ENCODE measurements at places on chromosomes 12 and 14.

GRCh38 chr12:1309613-1310012, 284.8 kb downstream of the FBXL14 start:
- no peak for DNase-seq

DNA sequence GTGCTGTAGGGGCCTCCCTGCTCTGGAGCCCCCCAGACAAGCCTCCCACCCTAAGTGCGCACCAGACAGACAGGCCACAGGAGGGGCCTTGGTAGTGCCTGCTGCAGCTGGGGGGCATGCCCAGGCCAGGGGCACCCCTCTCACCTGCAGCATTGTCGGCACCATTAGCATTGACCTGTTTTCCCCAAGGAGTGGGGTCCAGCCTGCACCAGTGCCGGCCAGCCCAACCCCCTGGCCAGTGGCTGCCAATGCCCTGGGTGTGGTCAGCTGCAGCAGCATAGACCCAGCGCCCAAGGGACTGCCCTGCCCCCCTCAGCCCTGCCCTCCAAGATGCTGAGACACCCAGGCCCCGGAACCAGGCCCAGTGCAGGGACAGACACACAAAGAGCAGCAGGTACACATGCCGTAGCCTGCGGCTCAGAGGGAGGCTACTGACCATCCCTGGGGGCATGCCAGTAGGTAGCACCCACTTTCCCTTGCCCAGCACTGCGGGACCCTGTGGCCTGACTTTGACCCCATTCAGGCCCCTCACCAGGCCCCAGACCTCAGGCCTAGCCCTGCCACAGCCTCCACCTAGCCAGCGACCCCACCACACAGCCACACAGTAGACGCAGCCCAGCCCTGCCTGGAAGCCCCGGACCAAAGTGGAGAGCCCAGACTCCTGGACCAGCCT, 1.0 kb downstream of the AHNAK2 start:
- no peak for DNase-seq

- DNase-seq, result peak; percentile 5
Measured at GRCh38 chr14:100581228-100582145, 5.7 kb downstream of the BEGAIN start.

DNA sequence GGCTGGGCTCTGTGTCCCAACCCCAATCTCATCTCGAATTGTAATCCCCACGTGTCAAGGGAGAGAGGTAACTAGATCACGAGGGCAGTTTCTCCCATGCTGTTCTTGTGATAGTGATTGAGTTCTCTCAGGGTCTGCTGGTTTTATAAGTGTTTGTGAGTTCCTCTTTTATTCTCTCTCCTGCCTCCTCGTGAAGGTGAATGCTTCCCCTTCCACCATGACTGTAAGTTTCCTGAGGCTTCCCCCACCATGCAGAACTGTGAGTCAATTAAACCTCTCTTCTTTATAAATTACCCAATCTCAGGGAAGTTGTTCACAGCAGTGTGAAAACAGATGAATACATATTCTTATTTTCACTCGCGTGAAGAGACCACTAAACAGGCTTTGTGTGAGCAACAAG, 148.2 kb downstream of the TMEM30B start:
- no peak for DNase-seq

GRCh38 chr12:26255893-26256645, 60.7 kb downstream of the SSPN start:
- no peak for DNase-seq

GRCh38 chr14:82328442-82328841, 794.8 kb upstream of the SEL1L start:
- DNase-seq, result no peak

- DNase-seq, result no peak
Measured at GRCh38 chr14:36524220-36524837, 4.3 kb upstream of the NKX2-1 start.

- DNase-seq, result no peak
Measured at GRCh38 chr12:122293081-122293480, 26.8 kb upstream of the VPS33A start.

DNA sequence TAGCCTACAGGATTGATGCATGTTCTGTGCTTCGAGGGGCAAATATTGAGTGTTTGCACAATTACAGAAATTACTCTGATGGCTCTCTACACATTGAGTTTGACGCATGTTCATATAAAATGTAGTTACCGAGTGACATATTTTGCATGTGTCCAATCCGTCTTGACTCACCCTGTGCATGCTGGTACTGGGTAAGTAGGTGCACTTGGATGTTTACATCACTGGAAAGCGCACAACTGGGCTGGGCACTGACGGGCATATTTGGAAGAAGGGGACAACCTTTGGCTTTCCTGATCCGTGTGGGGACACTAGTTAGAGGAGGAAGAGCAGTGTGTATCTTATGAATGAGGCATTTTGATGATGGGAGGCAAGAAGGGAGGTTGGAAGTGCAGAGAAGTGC, 4.9 kb upstream of the KRT6A start:
- DNase-seq, result no peak

- DNase-seq, result peak; percentile 72
Measured at GRCh38 chr14:104563742-104564615, 15.6 kb upstream of the C14orf180 start.

DNA sequence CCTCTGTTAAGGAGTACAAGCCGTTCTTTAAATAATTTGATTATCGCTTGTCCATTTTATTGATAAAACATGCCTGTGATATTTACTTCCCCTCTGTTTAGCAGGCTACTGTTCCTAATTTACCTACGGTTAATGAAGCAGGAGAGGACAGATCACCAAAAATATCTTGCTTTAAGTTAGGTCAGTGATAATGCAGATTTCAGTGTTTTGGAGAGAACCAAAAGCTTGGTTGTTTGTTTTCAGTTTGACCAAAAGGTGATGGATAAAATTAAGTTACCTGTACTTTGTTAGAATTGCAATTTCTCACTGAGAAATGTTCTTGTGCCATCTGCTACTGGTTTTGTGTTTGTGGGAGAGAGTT, 958 bp downstream of the SPATS2 start:
- no peak for DNase-seq

DNA sequence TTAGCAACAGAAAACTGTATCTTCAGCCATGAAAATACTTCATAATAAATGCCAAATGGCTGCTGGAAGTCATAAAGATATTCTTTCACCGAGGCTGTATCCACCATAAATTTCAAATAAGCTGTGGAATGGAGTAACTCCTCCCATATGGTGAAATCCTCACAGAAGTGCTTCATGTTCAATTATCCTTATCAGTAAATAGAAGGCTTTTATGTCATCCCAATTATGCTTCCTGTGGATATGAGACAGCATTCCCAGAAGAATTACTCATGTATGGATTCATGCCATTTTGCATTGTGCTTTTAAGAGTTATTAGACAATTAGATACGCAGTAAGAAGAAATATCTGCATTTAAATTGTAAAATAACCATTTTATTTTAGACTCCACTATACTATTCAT, 99.0 kb downstream of the RTN1 start:
- no peak for DNase-seq

DNA sequence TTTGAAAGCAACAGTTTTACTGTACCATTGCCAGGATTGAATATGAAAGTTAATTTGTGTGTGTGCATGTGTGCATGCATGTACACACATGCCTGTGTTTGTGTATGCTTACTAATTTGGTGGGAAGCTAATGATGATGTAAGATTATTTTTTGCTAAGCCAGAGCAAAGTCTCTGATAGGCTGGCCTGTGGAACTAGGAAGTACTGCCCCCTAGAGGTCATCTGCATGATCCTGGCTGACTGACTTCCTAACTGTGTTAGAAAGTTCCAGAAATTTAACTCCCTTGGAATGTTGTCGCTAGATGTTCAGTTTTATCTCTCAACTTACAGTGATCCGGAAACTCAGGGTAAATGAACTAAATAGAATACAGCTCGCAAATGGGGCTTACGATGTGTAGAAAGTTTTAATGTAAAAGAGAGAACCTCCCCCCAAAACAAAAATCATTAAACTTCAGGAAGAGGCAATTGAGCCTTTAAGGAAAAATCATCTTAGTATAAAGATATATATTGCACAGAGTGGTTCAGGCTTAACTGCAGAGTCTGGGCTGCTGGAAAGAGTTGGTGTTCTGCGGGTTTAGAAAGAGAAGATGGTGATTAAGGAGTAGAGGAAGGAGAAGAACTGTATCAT, 34.3 kb upstream of the SLC38A1 start:
- peak; percentile 49 for DNase-seq

DNA sequence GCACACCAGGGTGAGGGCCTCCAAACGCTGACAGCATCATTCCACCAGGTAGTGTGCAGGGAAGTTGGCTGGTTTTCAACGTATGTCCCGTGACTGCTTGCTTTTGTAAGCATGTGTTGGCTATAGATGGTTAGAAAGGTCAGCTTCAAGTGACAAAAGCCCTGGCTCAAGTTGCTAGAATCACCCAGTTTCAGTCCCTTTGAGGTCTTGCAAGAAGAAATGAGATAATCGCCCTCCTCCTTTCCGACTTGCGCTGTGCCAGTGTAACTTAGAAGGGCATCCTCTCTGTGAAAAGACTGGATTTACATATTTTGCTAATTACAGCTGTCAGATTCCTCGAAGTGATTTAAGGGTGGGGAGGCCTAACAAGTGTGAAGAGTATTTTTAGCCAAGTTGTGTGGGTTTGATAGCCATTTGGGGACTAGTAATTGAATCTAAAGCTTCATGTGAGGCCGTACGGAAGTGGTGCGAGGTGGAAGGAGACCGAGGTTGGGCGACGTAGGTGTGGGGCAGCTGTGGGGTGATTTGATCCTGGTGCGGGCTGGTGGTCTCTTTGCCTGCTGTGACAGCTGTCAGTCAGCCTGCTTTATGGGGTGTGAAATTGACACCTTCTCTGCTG, 94.7 kb downstream of the CHST11 start:
- DNase-seq, result no peak

DNA sequence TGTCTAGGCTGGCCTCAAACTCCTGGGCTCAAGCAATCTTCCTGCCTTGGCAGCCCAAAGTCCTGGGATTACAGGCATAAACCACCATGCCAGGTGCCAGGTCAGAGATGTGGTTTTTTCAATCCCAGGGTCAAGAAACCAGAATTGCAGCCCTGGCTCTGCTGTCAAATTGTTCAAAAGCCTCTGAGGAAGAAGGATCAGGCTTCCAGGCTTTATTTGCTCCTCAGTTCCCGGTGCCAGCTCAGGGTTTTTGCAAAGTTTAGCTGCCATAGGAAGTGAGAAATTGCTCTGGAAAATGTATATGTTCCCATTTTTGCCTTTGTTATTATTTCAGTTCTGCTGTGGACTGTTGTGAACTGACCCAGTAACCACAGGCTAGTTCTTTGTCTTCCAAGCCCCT, 28.7 kb downstream of the WNT5B start:
- no peak for DNase-seq

DNA sequence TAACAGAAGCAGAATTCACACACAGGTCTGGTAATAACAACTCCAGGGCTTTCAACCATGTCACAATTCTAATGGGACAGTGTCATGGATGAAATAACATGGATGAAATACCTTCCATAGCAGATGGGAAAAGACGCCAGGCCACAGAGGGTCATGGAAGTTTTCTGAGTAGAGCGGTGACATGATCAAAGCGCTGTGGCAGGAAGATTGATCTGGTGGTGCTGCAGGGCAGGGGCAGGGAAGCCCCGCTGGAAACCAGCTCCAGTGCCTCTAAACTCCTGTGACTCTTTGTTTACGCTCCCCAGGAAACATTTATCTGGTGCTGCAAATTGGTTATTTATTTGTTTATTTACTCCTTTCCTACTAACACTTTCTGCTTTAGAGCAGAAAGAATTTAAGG, 108.3 kb upstream of the HMGA2 start:
- no peak for DNase-seq

- no peak for DNase-seq
Measured at GRCh38 chr12:62484233-62484632, 17.6 kb downstream of the MON2 start.

DNA sequence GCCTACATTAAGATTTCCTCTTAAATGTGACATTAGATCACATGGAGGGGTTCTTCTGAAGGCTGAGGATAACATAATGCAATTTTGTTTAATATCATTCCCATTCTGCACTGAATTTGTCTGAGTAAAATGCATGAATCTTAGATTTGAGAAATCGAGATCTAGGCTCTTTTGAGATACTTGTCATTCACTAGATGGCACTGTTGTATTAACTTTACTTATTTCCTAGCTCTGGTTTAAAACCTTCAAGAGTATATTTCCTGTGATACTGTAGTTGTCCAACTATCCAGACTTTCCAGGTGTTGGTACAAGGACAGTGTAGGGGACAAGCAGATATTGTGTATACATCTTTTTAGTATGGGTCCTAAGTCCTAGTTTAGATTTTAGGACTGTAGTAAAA, 91.7 kb upstream of the SEL1L start:
- no peak for DNase-seq

DNA sequence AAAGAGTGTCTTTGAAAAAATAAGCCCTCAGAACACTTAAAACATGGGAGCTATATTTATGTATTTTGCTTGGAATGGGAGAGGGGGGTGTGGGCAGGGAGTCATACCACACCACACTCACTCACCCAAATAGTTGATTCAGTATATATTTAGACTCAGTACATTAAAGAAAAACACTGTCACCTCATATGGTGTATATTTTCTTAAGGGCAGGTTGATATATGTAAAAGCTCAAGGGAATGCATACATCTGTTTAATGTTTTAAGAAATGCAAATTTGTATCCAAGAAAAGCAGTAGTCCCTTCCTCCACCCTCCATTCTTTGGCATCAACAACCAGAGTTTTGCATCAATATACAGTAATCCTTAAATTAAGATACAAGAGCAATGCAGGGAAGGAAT, 1.4 kb downstream of the NFYB start:
- DNase-seq, result no peak

DNA sequence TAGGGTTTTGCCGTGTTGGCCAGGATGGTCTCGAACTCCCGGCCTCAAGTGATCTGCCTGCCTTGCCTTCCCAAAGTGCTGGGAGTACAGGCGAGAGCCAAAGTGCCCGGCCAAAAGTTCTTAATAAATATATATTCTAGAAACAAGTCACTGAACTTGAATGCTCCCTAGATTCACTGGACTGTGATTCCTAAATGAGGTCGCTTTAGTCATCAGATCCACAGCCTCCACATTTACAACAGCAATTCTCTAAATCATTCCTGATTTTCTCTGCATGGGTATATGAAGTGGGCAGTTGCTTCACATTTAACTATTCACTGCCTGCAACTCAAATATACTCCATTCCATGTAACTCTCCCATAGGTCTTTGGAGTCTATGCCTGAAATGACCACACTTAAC, 813.0 kb downstream of the GALC start:
- DNase-seq, result no peak

DNA sequence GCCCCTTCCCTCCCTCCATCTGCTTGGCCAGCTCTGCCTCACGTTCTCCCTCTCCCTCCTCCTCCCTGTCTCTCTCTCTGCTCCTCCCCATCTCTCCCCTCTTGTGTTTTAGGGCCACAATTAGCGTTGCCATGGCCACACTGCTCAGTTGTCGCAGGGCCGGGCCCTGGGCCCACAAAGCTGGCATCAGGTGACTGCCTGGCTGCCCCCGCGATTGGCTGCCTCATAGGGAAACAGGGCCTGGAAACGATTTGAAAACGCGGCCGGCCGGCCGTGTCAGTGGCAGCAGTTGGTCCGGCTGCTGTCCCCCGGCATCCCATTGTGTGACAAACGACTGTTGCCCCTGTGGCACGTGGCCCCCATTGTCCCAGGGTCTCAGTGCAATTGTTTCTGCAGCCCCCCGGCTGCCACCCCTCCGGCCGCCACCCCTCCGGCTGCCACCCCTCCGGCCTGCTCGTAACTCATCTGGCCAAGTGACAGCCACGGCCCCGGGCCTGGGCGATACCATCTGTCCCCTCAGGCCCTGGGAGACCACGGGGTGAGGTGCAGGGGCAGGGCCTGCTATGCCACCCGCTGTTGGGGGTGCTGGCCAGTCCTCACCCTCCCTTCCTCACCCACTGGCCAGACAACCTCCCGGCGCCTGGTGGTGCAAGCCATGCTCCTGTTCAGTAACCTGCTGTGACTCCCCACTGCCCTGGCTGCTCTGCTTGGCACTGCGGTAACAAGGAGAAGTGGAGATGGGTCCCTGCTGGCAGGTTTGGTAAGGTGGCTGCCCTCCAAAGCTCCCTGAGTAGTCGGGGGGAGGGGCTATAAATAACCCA, 17.4 kb downstream of the FOXN4 start:
- DNase-seq, result no peak
